ENCODE measurements at places on chromosomes 11 and 22.

GRCh38 chr22:17281440-17281841 lies 62.2 kb upstream of the ADA2 start:
- DNase-seq: no peak

GRCh38 chr22:26949193-26949592 lies 291.8 kb downstream of the MIAT start:
- no peak for DNase-seq

DNA sequence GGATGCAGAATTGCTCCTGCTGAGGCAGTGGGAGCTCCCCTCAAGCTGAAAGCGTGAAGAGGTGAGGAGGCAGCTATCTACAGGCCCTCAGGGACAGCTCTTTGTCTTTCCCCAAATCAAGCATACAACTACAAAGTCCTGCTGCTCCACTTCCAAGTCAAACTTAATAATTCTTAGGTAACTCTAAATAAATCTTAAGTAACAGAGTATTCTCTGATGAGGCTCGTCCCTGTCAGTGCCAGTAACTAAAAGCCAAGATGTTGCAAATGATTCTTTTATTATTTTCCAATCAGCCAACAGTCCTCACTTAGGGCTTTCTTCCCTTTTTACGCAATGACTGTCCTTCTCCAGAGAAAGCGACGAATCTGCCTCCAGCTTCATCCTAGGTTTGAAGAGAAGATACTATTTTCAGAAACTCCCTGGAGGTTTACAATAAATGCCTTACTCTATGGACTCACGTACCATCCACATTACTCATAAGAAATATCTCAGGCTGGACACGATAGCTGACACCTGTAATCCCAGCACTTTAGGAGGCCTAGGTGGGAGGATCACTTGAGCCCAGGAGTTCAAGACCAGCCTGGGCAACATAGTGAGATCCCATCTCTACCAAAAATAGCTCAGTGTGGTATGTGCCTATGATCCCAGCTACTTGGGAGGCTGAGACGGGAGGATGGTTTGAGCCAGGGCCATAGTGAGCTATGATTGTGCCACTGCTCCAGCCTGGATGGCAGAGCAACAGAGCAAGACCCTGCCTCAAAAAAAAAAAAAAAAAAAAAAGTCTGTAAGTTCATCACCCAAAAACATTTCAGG lies 3.1 kb upstream of the C22orf39 start:
- no peak for DNase-seq

DNA sequence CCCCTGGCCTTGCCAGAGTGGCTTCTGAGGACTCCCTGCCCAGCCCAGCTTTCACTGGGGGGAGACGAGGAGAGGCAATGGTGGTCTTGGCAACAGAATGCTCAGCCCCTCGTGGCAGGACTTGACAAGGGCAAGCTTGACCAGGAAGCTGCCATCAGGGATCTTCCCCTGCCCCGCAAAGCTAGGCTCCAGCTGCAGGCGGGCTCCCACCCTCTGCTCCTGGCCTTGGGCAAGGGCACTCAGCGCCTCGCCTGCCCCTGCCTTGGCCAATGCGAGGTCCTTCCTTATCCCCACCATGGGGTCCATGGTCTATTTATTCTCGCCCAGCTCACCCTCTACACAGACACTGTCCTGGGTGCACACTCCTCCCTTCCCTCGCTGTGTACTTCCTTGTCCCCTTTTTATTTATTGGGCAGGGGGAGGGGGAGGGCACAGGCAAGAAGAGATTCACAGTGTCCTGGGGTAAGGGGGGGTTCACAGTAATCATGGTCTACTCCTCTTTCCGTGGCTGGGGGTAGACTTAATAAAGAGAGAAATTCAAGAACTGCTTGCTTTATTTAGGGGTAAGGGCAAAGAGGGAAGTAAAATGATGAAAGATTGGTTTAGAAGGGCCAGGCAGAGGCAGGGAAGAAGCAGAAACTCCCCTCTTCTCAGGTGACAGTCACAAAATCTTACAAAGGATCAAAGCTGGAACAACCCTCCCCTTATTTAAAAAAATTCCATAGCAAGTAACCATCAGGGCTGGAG lies 1.6 kb downstream of the GPHA2 start:
- no peak for DNase-seq

GRCh38 chr22:44385781-44386180 lies 73.0 kb upstream of the SHISAL1 start:
- no peak for DNase-seq

- DNase-seq: no peak
Measured at GRCh38 chr11:61728940-61729219, 23.6 kb upstream of the MYRF start.

GRCh38 chr11:134277183-134278001 lies 1.2 kb downstream of the GLB1L3 start:
- no peak for DNase-seq

DNA sequence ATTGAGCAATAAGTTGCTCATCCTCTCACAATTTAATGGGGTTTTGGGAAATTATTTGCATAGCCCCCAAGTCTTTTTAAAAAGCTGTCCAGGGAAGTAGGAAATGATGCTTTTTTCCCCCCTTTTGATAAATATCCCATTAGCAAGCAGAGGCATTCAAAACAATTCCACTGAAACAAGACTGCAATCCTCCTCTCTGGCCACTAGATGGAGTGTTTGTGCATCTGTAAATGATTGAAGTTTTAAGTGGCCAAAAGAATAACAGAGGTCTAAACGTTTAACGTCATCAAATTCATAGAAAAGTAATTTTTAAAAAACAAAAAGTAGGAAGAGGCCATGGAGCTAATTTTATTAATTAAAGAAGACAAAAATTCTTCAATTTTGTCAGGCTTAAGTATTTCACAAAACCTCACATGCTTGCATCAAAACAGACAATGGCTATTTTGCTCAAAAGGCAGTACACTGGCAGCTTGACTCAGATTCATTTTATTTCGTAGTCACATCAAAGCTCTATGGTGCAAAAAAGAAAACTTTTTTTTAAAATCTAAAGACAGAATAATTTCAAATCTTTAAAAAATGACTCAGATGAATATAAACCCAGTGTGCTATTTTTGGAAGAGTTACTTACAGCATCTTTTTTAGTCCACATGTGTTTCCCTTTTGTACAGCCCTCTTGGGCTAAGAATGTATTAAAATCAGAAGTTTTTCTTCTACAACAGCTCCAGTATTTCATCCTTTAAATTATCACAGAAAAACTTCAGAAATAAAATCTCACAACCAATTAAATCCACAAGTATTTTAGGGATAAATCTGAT lies 17.8 kb downstream of the CHORDC1 start:
- peak; percentile 36 for DNase-seq

DNA sequence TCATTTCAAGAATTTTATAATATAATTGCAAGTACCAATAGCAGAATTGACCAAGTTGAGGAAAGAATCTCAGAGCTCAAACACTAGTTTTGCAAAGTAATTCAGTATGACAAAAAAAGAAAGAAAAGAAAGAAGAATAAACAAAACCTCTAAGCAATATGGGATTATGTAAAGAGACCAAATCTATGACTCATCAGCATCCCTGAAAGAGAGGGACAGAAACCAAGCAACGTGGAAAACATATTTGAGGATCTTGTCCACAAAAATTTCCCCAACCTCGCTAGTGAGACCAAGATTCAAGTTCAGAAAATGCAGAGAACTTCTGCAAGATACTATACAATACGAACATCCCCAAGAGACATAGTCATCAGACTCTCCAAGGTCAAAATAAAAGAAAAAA lies 203.7 kb upstream of the DDI1 start:
- DNase-seq: no peak

DNA sequence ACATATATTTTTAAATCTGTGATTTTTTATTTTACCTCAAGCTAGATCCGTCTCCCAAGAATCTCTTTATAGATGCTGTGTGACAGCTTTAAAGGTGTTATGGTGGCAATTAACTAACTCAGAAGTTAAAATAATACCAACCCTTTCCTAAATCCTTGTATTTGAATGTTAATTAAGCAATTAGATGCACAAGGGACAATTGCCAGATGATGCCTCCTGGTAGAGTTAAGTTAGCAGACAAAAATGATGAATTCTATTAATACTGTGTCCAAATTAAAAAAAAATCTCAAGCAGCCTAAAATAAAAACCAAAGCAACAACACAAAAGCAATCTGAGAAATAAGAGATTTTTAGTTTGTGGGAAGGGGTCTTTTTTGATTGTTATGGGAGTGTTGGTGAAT lies 78.9 kb downstream of the FANCF start:
- DNase-seq: no peak

GRCh38 chr11:133305208-133305956 lies 226.9 kb downstream of the OPCML start:
- DNase-seq: no peak

DNA sequence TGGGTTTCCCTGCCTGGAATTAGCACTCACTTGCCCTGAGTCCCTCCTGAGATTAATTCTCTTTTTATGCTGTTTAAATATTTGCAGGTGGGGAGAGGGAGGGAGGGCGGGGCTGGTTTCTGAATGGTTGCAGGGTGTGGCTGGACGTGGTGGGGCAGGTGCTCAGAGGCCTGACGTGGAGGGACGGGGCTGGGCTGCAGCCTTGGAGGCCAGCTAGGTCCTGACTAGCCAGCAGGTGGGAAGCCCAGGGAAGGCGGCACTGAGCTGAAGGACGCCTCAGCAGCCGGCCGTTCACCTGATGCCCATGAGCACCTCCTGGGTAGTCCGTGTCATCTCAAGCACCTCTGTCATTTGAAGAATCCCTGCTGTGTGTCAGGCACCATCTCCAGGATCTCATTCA lies 21.3 kb downstream of the SGSM1 start:
- DNase-seq: no peak

GRCh38 chr11:130409594-130410388 lies 18.6 kb downstream of the ADAMTS8 start:
- DNase-seq: no peak

DNA sequence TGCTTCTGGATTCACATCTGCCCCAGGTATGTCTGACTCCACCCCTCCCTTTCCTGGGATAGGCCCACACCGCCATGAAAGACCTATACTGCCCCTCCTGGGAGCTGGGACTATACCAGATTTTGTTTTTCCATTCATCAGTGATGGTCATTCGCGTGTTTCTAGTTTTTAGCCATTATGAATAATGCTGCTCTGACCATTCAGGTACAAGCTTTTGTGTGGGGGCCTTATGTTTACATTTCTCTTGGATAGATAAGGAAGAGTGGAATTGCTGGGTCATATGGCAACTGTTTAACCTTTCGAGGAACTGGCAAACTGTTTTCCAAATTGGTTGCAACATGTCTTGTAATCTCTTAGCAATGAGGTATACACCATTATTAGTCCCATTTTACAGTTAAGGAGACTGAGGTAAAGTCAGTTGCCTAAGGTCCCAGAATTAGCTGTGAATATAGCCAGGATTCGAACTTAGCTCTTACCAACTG lies 1.2 kb upstream of the TBC1D10A start:
- no peak for DNase-seq

DNA sequence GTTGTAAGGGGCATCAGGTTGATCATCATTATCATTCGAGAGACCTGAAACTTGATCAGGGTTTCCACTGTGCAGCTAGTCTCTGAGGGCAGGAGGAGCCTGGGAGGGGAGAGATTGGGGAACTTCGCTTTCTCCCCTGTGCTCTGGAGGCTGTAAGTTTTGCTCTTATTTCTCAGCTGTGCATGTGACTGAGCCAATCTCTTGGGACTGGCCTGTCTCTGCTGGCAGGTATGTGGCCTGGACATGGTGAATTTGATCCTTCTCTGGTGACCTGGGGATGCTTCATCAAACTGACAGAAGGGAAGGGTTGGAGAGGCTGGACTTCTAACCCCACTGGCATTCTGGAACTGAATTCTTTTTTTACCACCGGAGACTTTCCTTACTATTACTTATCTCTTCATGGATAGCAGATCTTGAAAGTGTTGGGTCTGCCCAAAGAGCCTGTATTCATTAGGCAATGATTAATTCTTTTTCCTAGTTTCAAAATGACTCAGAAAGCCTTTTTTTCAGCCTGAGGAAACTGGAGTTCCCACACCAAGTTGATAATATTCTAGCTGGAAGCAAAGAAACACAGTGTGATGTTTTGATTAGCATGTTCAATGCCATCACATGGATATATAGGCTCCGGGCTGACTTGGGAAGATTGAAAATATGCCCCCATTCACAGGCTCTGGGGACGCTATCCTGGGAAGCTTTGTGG lies 36.5 kb downstream of the TSPAN18 start:
- no peak for DNase-seq

GRCh38 chr11:73239571-73240189 lies 21.6 kb downstream of the P2RY2 start:
- no peak for DNase-seq

- DNase-seq: peak; percentile 58
Measured at GRCh38 chr11:78646564-78647185, 72.0 kb upstream of the NARS2 start.

DNA sequence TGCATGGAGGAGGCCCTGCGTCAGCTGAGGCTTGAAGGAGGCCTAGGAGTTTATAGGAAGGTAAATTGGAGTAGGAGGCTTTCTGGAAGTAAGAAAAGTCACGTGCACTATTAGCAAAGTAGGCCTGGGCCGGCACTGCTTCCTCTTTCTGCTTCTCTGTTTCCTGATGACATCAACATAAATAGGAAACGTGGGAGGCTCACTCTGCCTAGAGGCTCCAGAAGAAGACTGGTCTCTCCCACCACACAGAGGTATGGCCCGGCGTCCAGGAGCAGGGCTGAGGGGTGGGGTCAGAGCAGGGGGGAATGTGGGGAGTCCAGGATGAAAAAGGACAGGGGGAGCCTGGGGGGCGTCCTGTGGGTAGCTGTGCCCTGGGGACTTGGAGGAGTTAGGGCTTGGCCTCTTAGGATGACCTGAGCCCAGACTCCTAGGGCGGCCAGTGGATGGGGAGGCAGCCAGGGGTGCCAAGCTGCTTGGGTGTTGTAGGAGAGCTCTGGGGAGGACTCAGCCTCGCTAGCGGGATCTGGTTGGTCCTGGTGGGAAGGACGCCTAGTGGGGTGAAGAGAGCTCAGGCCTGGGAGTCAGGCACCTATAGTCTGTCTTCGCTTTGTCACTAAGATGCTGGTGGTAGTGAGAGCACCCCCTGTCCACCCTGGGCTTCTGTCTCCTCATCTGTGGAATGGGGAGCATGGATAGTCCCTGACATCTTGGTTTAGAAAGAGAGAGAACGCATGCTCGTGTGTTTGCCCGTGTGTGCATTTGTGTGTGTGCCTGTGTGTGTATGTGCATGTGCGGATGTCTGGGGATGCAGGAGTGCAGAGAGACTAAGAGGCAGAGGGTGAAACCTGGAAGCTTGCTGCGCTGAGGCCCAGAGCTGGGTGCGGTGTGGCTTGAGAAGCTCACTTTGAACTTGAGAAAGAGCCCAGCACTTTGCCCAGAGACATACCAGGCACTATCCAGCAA lies at the start of gene CSF2RB:
Gene CSF2RB, plus strand, starts transcription at position 202 of the 963 bp plus-strand sequence. CDS start 8,580 bp downstream, outside the sequence.
- DNase-seq: peak; percentile 70

DNA sequence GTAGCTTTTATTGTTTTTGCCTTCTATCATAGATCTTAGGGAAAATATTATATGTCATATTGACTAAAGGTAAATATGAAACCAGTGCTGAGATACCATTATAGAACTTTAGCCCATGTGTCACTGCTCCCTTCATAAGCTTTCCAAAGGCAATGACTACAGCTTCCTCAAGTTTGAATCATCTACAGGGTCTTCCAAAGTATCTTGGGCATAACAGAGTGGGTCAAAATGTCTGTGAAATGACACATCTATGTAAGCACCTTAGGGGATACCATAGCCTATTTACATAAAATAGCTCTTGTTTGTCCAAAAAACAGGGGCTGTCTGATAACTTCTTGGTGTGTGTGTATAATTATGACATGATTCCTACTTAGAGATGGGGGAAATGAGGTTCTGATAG lies 52.5 kb downstream of the RELT start:
- DNase-seq: no peak

- DNase-seq: no peak
Measured at GRCh38 chr11:85027346-85027745, 599.8 kb downstream of the DLG2 start.

All from germinal center (tissue), 1 donor.